Type B pancreatic cell (in vitro differentiated cells): ENCODE measurements at places on chromosomes 3 and 15.

DNA sequence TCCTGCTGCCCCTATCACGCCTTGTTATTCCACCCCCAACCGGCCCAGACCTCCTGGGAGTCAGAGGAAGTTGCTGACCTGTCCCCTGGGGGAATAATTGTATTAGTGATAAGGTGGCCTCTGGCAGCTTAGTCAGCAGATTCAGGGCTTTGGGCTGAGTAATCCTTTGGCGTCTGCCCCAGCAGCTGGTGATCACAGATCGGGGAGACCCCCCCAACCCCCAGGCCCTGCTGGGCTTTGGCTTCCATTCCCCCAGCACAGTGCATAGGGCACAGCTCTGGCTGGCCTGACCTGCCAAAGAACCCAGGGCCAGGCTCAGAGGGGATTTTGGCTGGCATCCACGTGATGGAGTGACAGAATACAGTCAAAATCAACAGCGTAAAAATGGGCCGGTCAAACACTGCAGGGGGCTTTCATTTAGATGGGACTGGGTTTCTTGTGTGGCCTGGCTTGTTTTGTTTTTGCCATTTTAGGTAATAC, 3.9 kb upstream of the NR2E3 start:
- DNase-seq: no peak

GRCh38 chr15:89326316-89326715, 8.3 kb downstream of the POLG start:
- no peak for DNase-seq

DNA sequence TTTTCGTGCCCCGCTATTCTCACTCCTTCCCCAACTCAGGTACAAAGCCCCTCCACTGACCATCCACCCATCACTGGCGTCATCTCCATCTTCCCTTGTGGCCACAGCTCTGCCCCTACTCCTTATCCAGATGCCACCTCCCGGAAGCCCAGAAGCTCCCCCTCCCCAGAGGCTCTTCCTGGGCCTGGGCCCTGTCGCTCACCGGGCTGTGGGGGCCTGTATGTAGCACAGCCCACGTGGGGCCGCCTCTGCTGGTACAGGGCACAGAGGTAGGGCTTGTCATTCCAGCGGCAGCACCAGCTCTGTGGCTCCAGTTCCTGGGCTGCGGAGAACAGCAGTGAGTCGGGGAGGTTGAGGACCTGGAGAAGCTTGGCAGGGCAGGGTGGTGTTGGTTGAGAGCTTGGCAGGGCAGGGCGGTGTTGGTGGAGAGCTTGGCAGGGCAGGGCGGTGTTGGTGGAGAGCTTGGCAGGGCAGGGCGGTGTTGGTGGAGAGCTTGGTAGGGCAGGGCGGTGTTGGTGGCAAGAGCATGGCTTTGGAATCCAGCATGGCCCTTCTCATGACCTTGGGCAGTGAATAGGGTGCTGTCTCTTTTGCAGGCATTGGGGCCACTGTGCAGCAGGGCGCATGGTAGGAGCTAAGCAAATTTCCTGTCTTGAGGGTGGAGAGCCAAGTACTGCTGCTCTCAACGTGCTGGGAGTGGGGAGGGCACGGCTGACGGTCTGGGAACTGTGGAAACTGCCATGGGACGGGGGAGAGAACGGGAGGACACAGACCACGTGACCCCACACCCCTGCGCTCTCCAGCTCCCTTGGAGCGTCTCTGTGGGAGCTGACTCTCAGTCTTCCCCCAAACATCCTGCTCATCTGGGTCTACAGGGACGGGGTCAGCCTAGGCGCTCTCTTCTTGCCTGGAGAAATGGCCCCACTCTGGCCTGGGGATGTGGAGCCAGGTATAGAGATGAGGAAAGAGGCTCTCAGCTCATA, 43.4 kb downstream of the MUC20 start:
- DNase-seq: no peak

DNA sequence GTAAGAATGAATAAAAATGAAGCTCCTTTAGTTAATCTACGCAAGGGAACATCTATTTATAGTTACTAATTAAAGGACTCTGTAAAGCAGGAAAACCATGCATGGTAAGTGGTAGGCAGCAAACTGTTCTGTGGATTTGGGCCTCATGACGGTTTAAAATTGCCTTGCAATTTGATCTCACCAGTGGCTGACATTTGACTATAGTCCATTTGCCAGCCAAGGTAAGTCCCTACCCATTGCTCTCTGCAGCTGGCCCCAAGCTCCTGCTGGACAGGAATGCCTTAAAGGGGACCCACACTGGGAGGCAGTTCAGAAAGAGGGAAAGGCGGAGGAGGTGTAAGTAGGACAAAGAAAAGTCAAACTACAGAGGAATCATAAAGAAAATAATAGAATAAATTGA, 203.3 kb downstream of the PLCL2 start:
- no peak for DNase-seq

DNA sequence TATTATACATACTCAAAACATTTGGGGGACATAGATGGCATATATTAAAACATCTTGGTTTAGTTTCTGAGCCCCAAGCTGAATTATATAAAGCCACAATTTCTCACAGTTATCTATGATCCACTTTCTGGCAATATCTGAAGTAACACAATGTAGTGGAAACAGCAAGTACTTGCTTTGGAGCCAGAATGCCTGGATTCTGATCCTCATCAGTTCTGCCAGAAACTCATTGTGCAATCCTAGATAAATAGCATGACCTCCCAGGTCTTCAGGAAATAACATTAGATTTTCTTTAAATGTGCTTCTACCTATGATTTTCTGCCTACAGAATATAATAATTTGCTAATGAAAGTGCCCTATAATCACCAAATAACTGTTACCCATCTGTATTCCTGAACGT, 544.9 kb downstream of the NAALADL2 start:
- DNase-seq: no peak

DNA sequence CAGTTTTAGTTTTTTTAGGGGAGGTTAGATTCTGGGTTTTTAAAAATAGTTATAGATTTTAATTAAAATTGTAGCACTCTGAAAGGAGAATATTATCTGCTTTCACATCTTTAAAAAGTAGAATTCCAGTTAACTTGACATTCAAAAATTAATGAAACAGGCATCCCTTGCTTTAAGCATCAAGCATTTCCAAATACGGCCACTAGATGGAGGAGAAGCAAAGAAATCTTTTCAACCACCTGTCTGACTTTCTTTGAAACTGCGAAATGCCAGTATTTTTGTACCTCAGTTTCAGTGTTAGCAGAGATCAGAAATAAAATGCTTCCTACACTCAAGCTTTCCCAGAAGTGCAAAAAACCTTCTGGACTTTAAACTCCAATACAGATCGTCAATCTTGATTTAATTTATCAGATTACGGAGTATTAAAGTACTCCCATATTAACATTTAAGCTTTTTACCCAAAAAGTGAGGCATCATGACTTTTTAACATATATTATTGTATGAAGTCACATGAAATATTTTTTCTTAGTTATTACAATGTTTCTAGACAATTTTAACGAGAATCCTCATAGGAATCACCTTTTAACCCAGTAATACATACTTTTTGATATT, 153.3 kb downstream of the P3H2 start:
- no peak for DNase-seq

- DNase-seq: no peak
These were observed 3.2 kb downstream of the MAN2A2 start for GRCh38 chr15:90906181-90906849.

GRCh38 chr15:96264351-96264798, 66.1 kb upstream of the NR2F2 start:
- DNase-seq: no peak
